ENCODE measurements at places on chromosomes 3 and 15.

DNA sequence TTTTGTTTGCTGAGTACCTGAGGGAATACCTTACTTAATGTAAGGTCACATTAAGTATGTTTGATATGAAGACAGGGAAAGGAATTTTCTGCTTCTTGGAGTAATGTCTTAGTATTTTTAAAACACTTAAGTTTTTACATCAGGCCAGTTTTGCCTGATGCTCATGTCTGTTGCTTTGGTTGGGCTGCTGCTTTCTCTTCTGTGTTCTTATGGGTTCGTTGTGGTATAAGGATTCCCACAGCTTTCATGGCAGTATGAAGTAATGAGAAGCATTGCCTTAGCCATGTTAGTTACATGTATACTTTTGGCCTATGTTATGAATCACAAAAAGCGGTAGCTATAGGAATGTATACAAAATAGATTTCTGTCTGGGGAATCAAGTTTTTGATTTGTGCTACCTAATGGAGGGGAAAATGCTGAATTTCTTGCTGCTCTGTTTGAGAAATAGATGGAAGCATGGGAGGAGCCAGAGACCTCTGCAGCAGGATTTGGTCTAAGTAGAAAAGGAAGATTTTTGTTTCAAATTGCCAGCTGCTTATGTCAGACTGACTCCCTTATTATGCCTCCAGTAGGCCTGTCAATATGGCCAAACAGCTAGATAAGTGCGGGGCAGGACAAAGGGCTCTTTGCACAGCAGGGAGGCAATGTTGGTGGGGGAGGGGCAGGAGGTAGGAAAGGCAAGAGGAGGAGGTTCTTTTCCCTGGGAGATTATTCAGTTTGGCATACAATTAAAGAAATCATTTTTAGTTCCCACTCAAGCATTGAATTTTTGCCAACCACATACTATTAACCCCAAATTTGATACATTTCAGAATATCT is 5.2 kb downstream of the SETD5 start:
- peak; percentile 41 for DNase-seq

- DNase-seq = peak; percentile 93
Measured at GRCh38 chr3:186097663-186098451, 11.0 kb downstream of the ETV5 start.

GRCh38 chr3:41698898-41699297 is 263.0 kb downstream of the ULK4 start:
- peak; percentile 38 for DNase-seq

DNA sequence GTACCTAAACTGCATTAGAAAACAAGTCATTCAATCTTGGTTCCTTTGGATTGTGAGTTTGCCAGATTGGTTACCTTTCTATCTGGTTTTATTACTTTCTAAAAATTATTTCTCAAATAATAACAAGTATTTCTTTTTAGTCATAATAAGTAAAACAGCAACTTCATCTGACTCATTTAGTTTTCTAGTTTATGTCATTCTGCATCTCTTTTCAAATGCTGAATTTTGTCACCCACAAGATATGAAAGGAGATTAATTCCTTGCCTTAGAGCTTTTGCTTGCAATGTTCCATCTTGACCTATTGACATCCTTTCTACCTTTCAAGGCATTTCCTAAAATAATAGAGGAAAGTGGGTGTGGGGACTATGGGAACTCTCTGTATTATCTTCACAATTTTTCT is 253.6 kb upstream of the PEX5L start:
- DNase-seq = no peak

GRCh38 chr3:172511783-172512762 is 11.2 kb downstream of the TNFSF10 start:
- DNase-seq = peak; percentile 22

GRCh38 chr3:62538691-62539356 is 165.5 kb upstream of the FEZF2 start:
- no peak for DNase-seq

DNA sequence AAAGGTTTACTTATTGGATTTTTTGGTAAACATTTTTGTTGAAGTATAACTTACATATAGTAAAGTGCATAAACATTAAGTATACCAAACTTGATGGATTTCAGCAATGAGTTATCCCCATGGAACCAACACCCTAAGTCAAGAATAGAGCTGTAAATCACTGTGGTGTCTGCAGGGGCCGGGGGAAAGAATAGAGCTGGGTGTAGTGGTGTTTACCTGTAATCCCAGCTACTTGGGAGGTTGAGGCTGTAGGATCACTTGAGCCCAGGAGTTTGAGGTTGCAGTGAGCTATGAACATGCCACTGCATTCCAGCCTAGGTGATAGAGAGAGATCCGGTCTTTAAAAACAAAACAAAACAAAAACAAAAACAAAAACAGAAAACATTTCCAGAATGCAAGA is 13.3 kb upstream of the FEM1B start:
- DNase-seq = no peak

DNA sequence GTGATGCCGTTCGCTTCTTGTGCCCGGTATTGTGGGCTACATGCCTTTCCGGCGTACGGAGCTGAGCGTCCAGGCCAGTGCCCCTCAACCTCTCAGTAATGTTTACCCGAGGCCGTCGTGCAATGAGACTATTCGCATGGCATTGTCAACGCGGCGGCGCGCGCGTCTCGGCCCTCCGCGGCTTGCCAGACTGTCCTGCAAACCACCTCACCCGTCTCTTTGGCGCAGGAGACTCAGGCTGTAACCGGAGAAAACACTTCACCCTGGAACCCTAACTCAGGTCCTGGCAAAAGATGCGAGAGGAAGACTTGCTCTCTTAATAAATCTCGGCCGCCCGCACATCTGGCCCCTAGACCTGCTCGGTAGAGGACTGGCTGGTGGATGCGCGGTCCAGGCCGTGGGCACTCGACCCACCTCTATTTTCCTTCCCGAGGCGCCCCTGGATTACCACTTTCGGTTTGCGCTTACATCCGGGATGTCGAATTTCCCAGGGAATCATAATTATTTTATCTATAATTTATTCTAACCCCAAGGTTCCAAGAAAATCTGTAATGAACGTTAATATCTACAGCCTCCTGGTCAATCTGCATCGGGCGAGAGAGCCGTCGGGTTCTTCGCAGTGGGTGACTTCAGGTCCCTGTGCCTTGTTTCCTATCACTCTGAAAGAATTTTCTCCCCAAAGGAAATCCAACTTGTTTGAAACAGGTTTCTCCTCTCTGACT is 71.8 kb upstream of the POLG start:
- DNase-seq = no peak
